ENCODE measurements at places on chromosomes 16 and 17.

- no peak for DNase-seq
Observed at GRCh38 chr16:13997526-13997925, 73.6 kb upstream of the MRTFB start.

DNA sequence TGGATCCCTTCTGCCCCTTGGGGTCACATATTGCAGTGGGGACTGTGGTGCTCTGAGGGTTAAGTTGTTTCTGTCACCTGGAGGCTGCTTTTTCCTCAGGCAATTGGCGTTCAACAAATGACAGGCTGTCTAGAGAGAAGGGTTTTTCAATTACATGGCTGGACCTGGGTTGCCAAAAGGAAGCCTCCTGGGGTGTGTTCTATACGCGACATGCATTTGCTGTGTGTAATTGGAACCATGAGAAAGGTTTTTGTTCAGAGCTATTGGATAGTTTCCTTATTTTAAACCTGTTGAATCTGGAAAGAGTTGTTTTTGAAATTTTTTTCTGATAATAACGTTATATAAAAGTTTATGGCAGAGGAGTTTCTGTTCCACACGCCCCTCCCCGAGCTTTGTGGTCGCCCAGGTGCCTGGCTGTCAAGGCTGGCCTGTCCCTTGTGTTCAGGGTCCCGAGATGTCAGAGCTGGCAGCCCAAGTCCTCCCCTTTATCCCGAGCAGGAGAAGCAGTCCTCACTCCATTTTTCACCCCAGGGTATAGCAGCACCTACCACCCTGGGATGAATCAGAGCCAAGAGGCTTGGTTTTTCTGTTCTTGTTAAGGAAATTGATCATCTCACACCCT is 26.1 kb upstream of the ZNF750 start:
- DNase-seq = no peak

GRCh38 chr17:71337938-71338337 is 782.9 kb upstream of the SOX9 start:
- DNase-seq = no peak

DNA sequence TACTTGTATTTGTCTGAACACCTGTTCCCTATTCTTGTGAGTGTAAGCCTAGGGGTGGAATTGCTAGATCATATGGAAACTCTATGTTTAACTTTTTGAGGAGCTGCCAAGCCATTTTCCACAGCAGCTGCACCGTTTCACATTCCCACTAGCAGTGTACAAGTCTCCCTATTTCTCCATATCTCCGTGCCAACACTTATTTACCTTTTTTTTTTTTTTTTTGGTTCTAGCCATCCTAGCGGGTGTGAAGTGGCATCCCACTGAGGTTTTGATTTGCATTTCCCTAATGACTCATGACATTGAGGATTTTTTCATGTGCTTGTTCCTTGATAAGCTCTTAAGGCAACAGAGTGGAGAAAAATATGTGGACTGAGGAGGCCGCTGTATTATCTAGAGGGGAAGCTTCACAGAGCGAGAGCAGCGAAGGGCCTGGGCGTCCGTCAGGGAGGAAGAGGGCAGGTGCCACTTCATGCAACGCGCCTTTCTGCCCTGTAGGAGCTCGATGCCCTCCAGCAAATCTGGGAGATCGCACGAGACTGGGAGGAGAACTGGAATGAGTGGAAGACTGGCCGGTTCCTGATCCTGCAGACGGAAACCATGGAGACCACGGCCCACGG is 50.0 kb downstream of the DNAH2 start:
- DNase-seq = no peak

GRCh38 chr16:49524947-49525315 is 151.3 kb downstream of the C16orf78 start:
- no peak for DNase-seq

DNA sequence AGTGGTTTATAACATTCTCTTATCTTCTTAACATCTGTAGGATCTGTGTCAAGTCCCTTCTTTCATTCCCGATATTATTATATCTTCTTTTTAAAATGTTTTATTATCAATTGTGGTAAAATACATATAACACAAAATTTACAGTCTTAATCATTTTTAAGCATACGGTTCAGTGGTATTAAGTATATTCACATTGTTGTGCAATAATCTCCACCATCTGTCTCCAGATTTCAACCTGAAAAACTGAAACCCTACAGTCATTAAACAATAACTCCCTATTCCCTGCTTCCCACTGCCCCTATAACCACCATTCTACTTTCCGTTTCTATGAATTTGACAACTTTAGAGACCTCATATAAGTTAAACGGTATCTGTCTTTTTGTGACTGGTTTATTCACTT is 45.5 kb downstream of the CEP112 start:
- DNase-seq = no peak

- no peak for DNase-seq
Observed at GRCh38 chr17:9115214-9116191, 94.2 kb downstream of the NTN1 start.

DNA sequence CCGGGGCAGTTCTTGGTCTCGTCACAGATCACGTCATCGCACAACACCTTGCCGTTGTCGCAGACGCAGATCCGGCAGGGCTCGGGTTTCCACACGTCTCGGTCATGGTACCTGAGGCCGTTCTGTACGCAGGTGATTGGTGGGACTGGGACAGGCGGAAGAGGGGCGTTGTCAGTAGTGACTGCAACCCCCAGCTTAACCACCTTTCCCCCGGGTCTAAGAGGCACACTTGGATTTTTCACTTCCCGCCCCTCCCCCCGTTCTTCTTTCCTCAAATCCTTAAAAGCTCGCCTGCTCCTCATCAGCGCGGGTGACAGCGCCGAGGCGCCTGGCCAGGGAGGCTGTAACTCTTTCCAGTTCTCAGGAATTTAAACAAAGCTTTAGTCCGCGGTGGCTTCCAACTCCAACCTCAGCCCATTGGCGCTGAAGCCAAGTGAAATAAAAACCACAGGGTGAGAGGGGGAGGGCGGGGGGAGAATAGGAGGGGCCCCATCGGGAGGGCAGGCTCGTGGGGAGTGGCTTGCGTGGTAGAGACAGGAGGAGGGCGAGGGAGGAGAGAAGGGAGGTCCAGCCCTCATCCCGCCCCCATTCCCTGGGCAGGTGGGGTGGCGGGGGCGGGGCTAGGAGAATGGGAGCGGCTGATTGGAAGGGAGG is 1.5 kb downstream of the COL1A1 start:
- DNase-seq = peak; percentile 84

DNA sequence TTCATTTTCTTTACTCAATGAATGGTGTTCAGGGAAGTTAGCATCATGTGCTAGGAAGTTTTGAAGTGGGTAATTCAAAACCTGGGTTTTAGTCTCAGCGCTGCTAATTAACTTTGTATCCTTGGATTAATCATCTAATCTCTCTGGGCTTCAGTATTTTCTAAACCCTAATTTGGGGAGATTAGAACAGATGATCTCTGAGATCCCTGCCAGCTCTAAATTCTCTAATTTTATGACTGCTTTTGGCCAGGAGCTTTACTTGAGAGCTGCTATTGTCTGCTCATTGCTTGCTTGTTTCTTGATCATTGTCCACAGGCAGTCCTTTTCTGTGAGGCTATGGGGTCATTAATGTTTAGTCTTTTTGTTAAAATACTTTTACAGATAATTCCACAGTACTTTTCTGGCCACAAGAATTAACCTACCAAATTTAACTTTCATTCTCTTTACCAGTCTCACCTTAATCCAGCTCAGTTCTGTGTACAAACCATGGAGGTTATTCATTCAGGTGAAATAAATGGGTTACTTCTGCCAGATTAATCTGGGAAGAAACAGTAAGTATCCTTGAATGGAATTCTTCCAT is 28.4 kb upstream of the VWA3A start:
- DNase-seq = no peak

DNA sequence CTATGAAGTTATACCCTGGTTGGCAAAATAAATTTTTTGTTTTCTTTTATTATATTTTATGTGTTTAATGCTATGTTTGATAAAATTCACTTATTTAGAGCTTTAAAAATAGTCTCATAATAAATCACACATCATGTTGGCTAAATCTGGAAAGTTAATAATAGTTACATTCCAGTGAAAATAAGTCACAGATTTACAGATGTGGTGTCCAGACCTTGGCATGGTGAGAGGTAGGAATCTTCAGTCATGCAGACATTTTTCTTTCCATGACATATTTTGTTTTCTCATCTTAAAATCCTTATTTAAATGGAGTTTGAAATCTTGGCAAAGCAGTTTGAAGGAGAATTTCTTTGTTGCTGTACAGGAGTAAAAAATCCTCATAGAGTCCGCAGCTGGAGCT is 48.1 kb upstream of the GOSR1 start:
- no peak for DNase-seq

DNA sequence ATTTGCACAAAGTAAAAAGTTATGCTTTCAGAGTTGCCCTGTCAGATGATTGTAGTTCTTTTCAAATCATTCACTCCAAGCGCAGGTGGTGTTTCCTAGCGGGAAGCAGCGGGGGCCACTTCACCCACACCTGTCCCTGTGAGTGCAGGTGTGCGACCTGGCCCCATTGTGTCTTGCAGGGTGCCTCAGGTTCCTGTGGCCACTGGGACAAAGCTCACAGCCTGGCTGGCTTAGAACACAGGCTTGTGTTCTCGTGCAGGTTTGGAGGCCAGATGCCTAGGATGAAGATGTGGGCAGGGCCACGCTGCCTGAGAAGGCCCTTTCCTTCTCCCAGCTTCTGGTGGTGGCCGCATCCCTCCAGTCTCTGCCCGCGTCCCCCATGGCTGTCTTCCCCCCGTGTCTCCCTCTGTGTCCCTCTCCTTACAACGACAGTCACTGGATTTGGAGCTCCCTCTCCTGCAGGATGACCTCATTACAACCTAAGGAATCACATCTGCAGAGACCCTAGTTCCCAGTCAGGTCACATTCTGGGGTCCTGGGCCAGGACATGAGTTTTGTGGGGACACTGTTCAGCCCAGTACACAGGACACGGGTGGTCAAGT is 90.5 kb downstream of the NPIPB11 start:
- no peak for DNase-seq

DNA sequence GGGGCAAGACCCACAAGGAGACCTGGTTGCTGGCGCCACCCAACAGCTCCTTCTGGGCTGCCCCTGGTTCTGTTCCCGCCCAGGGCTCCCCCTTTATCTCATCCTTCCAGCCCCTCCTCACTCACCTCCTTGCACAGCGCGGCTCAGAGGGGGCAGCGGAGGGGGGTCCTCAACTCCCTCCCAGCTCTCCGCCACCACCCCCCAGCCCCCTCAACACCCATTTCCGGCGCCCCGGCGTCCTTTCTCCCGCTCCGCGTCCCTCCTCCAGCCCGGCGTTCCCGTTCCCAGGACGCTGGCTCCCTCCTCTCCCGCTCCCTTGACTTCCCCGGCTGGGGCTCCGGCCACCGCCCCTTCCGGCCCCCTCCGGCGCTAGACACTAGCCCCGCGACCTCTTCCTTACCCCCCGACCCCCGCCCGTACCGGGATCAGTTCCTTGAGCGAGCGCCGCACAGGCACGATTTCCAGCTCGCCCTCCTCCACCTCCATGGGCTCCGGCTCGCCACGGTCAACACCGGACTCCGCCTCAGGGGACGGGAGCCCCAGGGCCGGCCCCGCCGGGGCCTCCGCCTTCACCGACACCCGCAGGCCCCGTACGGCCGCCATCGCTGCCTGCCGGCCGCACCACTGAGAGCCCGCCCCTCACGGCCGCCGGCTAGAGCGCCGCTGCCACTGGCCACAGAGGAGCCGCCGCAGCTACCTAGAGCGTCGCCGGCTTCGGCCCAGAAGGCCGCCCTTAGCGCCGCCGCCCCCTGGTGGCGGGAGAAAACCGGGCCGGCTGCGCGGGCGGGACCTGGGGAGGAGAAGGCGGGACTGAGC is at the start of gene NCBP3:
TSS of gene NCBP3 (minus strand) at position 626 of the 816 bp plus-strand sequence. CDS start at position 603, 23 bp downstream.
- DNase-seq = peak; percentile 98

GRCh38 chr16:74682556-74682955 is 15.9 kb upstream of the RFWD3 start:
- DNase-seq = no peak

DNA sequence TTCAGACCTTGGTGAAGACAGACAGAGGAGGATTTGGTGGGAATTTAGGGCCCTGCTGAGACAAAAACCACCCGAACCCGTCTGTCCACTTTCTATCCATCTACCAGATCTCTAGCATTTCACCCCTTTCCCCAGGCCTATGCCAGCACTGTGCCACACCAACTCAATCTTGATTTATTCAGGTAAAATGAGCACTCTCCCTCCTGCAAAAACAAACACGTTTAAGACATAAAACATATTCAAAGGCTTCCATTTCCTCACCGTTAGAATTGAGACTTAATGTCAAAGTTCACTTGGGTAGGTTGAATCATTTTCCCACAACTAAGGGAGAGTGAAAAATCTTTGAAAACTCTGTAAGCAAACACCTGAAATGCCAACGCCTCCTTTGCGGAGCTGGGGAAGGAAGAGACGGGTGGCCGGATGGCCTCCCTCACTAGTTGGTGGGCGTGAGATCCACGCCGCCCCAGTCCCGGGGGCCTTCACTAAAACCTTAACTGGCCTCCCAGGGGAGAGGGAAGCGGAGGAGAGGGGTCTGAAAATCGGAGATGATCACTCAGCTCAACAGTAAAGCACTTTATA is 862 bp downstream of the DCAKD start:
- DNase-seq = no peak

DNA sequence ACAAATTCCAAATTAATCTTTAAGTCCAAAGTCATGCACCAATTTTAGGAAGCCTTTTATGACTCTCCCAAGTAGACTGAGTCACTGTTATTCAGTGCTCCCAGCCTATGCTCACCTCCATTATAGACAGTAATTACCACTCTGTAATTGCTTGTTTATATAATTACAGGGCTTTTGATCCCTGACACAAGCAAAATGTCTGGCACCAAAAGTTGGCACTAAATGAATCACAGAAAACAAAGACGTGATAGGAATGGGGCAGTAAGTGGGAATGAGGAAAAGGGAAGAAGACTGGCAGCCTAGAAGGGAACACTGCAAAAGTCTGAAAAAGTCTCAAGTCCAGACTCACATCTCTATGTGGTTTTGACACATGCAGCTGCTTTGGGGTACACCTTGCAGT is 94.1 kb downstream of the SLC39A11 start:
- no peak for DNase-seq

- DNase-seq = no peak
Observed at GRCh38 chr16:72838586-72838910, 209.4 kb downstream of the ZFHX3 start.

GRCh38 chr17:73643001-73643851 is 1.0 kb downstream of the SDK2 start:
- no peak for DNase-seq

GRCh38 chr16:50684823-50685461 is 3.8 kb upstream of the SNX20 start:
- DNase-seq = no peak

GRCh38 chr17:56536766-56537165 is 56.7 kb upstream of the NOG start:
- DNase-seq = no peak

GRCh38 chr17:74467221-74467951 is 952 bp downstream of the CD300A start:
- peak; percentile 82 for DNase-seq

GRCh38 chr17:57006040-57006439 is 28.1 kb downstream of the SCPEP1 start:
- no peak for DNase-seq

- DNase-seq = no peak
Observed at GRCh38 chr17:11372692-11373091, 131.7 kb downstream of the SHISA6 start.

DNA sequence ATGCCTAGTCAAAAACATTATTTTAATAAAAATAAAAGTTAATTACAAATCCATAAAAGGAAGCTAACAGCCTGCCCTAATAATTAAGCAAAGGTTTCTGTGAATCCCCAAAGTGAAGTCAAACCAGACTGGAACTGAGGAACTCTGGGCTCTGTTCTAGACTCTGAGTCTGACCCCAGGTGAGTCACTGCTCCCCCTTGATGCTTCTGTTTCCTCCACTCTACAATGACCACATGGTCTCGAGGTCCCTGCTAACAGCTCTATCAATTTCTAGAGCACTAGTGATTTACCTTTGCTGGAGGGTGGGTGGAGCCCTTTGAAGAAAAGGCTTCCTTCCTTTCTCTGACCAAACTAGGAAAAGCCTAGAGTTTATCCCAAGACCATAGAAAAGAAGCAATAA is 32.4 kb downstream of the XPO6 start:
- no peak for DNase-seq

Data from GM10248 (cell line).